ENCODE measurements at places on chromosomes 11 and 22.

DNA sequence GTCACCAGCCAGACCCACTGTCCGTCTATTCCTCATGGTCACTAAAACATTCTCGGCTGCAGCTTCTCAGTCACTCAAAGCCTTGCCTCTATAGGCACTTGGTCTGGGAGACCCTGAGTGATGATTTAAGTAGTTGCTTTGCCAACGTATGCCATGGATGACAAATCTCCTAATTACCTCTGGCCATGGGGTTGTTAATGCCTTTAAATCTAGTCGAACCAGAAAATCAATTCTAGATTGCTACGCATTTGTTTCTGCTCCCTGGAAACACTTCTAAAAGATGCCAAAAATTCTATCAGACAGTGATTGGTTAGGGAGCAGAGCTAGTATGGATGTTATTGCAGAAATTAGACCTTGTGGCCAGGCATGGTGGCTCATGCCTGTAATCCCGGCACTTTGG, 57.0 kb upstream of the RTL6 start:
- no peak for DNase-seq

DNA sequence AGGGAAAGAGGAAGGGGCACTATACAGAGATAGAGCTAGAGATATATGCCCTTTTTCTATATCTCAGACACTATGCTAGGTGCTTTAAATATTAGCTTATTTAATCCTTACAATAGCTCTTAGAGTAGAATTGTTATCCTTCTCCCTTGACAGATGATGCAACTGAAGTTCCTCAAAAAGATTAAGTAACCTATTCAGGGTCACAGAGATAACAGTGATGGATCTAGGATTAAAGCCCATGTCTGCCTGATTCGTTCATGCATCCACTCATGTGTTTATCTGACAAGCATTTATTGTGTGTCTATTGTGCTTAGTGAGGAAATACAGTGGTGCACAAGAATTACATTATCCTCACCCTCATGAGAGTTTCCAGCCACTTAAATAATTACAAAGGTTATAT, 8.7 kb downstream of the CCDC83 start:
- DNase-seq = no peak

DNA sequence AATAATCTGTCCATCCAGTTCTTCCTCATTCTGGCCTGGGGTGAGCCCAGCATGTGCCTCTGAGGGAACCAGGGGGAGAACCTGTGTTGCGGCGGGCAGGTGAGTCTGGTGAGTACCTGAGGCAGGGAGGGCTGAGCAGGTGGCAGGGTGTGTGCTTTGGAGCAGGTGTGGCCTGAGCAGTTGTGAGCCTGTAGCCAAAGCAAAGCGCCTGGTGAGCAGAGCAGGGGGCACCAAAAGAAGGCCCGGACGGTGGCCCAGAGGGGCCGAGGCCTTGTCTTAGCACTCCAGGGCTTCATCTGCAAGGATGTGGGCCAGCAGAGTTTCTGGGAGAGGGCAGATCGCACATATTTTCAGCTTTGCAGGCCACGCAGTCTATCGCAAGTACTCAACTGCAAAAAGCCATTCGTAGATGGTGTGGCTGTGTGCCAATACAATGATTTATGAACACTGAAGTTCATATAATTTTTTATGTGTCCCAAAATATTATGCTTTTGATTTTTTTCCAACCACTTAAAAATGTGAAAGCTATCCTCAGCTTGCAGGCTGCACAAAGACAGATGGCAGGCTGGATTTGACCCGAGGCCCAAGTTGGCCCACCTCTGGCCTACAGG, 8.7 kb downstream of the GLB1L2 start:
- no peak for DNase-seq

DNA sequence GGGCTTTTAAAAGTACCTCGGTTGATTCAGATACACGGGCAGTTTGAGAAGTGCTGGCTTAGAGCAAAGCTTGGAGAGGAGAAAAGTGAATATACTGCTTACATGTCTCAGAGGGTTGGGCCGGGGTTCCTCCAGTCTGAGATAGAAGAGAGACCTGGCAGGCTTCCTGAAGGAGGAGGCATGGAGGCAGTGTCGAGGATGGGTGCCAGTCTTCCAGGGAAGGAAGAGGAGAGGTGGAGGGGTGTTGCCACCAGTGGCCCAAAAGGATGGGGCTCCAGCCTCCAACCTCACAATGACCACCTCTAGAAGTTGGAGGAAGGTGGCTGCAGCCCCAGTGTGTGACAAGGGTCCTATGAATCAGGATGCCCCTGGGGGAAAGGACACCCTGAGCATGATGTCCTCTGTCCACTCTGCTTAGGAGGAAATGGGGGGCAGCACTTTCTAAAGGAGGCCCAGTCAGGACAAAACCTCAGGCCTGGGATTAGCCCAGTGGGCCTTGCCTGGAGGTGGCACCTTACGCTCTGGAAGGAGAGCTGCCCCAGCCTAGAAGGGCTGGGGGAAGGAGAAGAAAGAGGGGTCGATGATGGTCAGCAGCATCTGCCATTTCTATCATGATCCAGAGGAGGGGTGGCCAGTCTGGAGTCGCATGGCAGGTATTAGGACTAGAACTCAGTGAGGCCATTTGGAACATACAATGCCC, 65.2 kb downstream of the CD82 start:
- no peak for DNase-seq

GRCh38 chr22:23743303-23743705, 7.6 kb downstream of the ZNF70 start:
- DNase-seq = no peak

- no peak for DNase-seq
Observed at GRCh38 chr11:108975641-108976071, 310.8 kb downstream of the DDX10 start.

DNA sequence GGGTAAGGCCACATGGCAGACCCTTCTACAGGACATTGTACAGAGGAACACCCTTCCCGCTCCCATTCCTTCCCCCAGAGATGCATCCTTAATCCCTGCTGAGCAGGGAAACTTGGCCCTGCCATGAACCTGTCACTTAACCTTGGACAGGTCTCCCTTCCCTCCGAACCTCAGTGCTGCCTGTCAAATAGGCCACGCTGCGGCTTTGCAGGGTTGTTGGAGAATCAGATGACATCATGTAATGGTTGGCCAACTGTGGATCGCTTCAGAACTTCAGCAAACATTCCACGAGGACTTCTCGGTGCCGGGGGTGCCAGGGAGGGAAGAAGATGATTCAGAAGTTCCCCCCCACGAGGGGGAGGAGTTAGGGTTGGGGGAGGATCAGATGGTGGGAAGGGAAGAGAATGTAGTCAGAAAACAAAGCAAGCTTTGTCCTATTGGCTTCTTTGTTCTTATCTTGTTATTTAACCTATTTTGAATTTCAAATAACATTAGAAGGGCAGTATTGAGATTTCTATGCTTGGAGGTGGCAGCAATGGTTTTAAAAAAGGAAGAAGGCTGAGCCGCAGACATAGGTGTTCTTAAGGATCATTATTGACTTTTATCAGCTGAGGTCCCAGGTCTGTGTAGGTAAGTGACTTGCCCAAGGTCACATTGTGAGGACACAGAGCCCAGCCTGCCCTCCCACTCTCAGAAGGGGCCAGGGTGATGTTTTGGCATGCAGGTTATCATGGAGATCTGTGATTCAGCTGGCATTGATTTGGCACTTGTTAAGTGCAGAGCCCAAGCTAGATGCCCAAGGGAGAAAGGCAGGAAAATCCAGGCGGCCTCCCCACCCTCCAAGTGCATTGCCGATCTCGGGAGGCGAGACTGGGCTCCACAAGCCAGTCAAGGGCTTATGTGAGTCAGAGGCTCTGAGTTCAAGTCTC, 3.1 kb downstream of the CDC42EP1 start:
- peak; percentile 97 for DNase-seq

DNA sequence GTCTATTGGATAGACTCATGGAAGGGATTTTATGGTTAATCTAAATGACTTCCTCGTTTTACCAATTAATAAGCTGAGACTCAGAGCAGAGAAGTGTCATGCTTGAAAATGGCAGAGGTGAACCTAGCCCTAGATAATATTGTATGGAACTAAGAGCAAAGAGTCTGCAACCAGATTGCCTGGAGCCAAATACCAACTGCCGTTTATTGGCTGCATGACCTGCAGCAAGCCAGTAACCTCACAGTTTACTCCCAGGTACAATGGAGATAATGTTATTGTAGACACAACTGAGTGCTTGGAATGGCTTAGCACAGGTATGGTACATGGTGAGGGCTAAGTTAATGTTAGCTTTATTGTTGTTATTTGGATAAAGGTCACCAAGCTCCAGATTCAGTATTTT, 84.6 kb upstream of the FAT3 start:
- DNase-seq = no peak

- DNase-seq = no peak
Observed at GRCh38 chr11:40816976-40817375, 642.5 kb downstream of the LRRC4C start.

- no peak for DNase-seq
Observed at GRCh38 chr11:13421561-13421960, 41.5 kb downstream of the BTBD10 start.

DNA sequence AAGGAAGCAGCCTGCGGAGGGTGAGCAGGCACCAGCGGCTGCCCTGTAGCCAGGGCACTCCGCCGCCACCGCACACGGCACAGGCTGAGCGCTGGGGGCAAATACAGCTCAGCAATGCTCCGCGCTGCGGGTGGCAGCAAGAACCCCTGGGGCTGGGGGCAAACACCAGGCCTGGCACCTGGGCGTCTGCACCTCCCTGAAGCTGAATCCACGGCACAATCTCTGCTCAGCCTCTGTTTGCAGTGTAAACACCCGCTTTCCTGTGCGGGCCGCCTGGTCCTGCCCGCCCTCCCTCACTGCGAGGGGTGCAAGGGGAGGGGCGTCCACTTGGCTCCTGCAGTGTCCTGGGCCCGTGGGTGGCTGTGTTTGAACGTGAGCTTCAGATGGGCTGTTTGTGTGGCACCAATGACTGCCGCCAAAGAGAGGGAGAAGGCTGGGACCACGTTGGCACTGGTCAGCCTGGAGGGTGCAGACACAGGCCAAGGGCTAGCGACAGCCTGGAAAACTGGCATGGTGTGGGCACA, 14.8 kb upstream of the MPPED1 start:
- no peak for DNase-seq

- peak; percentile 39 for DNase-seq
Observed at GRCh38 chr11:35318977-35319925, 100.1 kb downstream of the SLC1A2 start.

DNA sequence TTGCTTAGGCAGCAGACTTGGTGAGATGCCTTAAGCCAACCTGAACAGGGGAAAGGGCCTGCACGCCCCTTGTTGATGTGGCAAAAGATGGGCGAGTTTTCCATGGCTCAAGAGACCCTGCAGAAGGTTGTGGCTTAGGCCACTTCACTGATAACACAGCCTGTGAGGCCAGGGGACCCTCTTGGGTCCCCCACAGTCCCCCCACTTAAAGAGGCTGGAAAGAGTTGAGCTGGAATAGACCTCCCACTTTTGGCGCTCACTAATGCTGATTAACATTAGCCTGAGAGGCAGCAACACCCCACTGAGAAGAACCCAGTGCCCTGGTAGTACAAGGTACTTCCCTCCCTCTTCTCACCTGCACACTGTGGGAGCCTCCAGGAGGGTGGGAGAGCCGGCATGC, 107.5 kb downstream of the TRIM29 start:
- no peak for DNase-seq

All from foreskin fibroblast (primary cell).